ENCODE measurements at places on chromosomes 4 and X.

GRCh38 chr4:7697343-7697742, 242.3 kb downstream of the AFAP1 start:
- no peak for DNase-seq

GRCh38 chr4:17967078-17967477, 54.5 kb downstream of the LCORL start:
- no peak for DNase-seq

GRCh38 chr4:10007793-10008608, 13.3 kb downstream of the SLC2A9 start:
- no peak for DNase-seq

- DNase-seq: no peak
Measured at GRCh38 chr4:151417766-151418376, 8.9 kb downstream of the FHIP1A start.

GRCh38 chr4:118337954-118338353, 14.8 kb downstream of the PRSS12 start:
- DNase-seq: no peak

DNA sequence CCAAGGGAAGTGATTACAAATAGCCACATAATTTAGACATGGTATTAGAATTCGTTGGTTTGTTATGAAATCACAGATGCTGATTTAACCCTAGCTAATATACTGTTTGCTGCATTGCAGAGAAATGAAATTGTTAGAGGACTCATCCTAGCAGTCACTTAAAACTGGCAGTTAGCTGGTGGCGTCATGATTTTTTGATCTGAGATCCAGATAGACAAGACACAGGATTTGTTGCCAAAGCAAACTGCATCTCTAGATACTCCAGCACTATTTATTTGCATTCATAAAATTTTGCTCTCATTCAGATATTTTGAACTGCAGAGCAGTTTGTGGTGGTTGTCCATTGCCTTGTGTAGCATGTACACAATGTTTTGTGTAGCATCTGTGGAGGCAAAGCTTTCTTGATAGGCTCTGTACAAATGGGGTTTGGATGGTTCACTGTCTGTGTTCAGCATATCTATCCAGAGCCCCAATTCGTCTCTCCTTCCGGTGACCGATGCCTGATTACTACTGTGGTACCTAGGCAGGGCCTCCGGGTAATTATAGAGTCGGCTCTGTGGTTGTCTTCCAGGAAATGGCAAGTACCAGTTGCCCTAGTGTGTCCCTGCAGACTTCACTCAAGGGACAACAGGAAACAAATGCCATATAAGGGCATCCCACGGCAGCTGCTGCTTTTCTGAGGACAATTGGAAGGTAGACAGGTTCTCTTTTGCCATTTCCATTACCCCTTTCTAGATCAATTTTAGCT, 30.1 kb upstream of the SPARCL1 start:
- no peak for DNase-seq

GRCh38 chr4:67452100-67452845, 93.0 kb downstream of the CENPC start:
- no peak for DNase-seq

- no peak for DNase-seq
Measured at GRCh38 chrX:151771726-151772125, 37.2 kb downstream of the CNGA2 start.

GRCh38 chr4:1518997-1519700, 112.9 kb upstream of the NKX1-1 start:
- DNase-seq: no peak

- no peak for DNase-seq
Measured at GRCh38 chr4:153365003-153365402, 20.5 kb downstream of the MND1 start.

DNA sequence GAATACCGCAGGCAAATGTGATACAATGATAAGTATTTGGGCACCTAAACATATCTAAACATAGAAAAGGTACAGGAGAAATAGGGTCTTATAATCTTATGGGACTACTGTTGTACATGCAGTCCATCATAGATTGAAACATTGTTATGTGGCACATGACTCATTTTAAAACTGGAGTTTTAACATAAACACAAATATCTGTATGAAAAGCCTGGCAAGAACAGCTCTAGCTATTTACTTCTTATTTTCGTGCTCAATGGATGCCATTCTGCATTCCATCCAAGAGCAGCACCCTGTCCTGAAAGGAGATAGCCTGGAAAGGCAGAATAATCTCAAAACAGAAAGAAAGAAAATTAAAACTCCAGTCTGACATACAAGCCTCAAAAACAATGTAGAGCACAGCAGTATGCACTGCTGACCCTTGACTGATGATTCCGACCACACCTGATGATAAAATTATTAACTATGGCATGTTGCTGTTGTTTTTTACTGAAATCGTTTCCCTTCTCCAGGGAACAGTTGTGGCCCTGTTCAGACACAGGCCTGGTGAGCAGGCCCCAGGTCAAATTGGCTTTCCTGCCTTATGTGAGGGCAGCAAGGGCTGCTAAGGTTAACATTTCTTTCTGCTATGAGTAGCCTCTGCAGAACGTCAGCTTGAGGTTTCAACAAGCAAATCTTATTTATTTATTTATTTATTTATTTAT, 152.7 kb downstream of the APBB2 start:
- no peak for DNase-seq

DNA sequence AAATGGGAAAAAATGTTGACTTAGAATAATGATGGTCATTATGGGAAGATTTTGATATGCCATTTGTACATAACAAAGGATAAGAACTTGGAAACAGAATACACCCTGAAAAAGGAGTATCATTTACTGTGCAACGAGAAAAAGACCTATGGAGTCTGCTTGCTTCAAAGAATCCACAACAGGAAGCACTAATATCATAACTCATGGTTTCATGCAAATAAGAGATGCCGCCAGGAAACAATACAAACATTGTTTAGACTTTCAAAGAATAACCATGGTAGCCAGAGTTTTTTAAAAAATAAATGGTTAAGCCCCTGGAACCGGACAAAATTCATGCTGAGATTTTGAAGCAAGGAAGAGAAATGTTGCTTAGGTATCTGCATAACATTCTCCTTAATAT, 139.9 kb upstream of the ETNPPL start:
- DNase-seq: no peak

Data from brain pericyte (primary cell).